ENCODE measurements at places on chromosomes 7 and 10.
A peak's percentile ranks its signal among the peaks of the same experiment; 100 is the strongest.

DNA sequence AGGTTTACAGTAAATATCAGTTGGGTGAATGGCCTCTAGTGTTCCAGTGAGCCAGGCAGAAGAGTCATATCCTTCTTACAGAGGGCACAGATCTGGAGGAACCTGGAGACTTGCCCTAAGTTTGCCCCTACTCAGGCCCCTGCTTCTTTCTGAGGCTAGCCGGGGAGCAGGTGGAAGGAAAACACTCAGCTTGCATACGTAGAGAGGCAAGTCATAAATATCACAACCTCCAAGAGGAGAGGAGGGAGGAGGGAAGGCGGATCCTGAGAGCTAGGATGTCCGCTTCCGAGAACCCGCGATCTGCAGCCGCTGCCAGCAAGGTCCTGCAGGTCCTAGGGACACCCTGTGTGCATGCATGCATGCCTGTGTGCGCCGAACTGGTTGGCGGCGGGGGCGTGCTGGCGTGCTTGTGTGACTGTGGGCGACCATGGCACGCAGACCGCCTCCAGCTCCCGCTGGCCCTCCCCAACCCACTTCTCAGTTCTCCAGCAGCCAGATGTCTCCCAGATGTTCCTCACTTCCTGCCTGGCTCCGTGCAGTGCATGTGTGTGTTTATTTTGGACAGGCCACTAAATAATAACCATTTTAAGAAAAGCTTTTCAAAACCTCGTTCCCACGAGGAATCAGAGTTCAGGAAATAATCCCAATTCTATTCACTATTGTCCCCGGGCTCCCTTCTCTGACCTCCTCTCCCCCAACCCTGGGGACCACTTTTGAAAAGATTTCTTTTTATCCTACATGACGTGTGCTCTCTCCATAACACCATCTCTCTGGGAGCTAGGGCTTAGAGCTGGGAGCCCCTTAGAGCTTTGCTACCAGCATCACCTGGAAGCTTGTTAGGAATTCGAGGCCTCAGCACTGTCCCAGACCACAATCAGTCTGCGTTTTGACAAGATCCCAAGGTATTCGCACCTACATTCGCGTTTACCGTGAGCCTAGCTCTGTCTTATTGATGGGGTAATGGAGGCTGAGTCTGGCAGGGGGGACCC lies 32.4 kb downstream of the UNC5B start:
- no peak for DNase-seq

- DNase-seq, result no peak
Observed at GRCh38 chr10:95389982-95390381, 99.2 kb upstream of the PDLIM1 start.

GRCh38 chr7:140212100-140212881 lies 35.5 kb upstream of the KDM7A start:
- no peak for DNase-seq

DNA sequence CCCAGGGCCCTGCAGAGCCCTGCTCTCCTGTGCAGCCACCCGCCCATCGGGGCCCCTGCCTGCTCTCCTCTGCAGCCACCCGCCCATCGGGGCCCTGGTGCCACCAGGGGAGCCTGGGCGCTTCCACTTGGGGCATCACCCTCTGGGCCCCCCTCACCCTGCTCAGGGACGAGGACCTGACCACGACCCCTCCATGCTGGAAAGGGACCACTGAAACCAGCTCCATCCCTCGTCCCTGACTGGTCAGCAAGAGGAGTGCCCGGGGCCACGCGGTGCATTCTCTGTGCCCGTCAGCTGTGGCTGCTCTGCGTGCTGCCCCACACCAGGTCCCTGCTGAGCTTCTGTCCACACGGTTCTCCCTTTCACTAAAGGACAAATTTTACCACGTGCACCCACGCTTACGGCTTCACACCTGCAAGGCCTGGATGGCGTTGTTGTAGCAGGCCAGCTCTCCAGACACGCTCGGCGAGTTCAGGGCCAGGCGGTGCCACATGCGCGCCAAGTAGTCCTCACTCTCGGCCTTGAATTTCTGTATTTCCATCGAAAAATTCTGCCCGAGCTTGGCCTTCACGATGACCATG lies 57.6 kb downstream of the CFAP46 start:
- DNase-seq, result no peak

DNA sequence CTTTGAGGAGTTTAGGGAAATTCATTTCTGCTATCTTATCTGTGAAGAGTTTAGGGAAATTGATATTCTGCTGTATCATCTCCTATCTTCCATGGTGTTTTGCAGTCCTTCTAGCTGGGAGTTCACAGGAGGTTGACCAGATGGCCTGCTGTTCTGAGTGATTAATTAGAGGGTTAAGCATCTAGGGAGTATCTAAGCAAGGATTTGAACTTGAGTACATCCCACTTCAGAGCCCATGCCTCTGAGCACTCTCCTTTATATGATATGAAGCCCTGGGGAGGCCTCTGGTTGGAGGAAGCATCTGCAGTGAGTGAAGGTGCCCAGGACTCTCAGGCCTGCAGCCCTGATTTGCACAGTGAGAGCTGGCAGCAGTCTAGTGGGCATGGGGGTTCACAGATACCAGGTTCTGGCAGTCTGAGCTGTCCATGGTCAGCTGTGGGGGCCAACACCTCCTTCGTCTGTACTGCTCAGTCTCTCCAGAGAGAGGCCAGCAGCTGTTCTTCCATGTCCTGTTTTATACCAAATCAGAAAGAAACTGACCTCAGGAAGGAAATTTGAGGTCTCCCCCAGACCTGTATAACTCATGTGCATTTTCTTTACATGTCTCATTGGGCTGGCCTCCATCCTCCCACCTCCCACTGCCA lies 156.9 kb downstream of the PLCE1 start:
- DNase-seq, result no peak

- DNase-seq, result no peak
Observed at GRCh38 chr7:2730846-2731770, 43.1 kb downstream of the AMZ1 start.

DNA sequence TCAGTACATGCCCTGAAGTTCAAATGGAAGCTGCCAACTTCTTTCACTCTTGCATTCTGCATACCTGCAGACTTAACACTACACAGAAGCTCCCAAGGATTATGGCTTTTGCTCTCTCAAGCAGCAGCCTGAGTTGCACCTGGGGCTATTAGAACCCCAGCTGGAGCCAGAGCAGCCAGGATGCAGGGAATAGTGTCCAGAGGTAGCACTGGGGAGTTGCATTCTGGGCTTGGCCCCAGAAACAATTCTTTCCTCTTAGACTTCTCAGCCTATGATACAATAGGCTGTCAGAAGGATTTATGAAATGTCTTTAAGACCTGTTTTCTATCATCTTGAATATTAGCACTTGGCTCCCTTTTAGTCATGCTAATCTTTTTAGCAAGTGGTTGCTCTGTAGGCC lies 886.7 kb upstream of the GHITM start:
- DNase-seq, result no peak

- no peak for DNase-seq
Observed at GRCh38 chr7:92402920-92403759, 44.1 kb upstream of the GATAD1 start.

- DNase-seq, result peak; percentile 59
Observed at GRCh38 chr10:133357285-133358161, at the start of gene FUOM. Gene FUOM (minus strand): TSS chr10:133358019. CDS start chr10:133358007, 12 bp downstream.

GRCh38 chr10:26621243-26621888 lies 76.1 kb upstream of the PDSS1 start:
- DNase-seq, result no peak

DNA sequence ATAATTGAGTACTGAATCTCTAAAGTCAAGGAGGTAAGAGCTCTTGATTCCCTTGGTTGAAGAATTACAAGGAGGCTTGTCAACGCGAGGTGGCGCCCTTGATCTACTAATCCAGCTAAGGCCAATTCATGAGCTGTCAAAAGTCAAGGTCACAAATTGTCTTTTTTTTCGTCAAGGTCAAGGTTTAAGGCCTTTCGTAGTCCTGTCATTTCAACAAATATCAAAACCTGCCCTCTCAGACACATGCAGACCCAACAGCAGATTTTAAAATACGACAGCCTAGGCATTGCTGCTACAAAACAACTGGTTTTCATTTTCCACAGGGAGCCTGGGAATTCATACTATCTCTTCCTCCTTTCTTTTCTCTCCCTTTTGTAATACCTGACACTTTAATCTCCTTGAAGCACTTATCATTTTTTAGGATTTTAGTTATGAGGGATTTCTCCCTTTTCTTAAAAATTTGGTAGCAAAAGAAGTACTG lies 3.6 kb downstream of the HOXA13 start:
- DNase-seq, result peak; percentile 60

GRCh38 chr7:54416678-54417077 lies 125.5 kb upstream of the VSTM2A start:
- DNase-seq, result no peak

DNA sequence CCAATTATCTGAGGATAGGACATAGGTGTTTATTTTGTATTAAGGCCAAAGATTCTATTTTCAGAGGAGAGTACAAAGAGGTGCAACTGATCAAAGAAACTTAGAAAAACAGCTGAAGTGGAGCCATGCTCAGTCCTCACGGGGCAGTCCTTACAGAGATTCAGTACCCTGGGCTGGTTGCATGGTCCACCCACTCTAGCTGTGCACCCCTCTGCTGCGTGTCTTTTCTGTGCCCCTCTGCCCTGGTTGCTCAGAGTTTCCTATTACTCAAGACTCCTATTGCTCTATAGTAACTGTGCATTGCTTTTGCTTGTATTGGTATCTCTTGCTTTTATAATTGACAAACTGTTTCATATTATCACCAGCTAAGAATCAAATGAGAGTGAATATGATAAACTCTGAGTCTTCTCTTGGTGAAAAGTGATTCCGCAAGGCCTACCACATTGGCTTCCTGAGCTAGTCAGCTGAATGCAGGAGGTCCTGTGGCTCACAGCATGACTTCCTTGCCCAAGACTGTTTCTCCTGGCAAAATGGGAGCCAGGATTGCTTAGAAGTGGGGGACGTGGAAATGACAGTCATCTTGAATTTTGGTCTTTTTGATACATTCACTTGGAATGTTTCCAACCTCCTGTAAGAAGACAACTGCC lies 137.0 kb downstream of the GLCCI1 start:
- no peak for DNase-seq

- no peak for DNase-seq
Observed at GRCh38 chr10:50579491-50580261, 44.1 kb downstream of the SGMS1 start.

DNA sequence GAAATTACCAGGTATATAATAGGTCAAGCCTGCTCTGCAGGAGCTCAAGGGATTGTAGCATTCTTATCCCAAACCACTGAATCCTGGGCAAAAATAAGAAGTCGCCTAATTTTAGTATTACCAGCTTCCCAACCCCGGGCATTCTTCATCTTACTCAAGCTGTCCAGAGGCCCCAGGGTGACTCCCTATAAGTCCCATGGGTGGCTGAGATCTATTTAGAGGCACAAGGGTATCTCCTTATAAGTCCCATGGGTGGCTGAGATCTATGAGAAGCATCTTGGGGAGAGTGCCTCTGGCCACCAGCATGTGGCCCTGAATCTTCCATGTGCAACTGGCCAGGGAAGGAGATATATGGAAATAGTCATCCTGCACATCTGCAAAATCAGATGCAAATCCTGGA lies 38.9 kb downstream of the PRSS2 start:
- DNase-seq, result no peak

DNA sequence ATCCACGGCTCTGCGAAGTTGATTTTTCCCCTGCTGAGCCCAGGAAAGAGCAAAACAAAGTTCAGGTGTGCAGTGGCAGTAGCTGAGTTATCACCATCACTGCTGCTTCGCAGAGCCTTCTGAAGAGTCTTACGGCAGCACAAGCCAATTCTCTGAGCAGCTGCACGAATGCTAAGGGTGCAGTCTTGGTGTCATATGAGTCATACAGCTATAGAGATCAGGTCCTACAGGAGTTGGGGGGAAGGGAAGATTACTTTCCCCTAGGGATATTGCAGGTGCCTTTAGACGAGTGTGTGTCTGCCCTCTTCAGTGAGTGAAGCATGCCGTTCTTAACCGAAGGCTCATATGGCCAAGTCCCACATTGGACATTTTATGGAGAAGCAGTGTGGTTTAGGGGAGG lies 227.8 kb downstream of the CELF2 start:
- DNase-seq, result no peak

DNA sequence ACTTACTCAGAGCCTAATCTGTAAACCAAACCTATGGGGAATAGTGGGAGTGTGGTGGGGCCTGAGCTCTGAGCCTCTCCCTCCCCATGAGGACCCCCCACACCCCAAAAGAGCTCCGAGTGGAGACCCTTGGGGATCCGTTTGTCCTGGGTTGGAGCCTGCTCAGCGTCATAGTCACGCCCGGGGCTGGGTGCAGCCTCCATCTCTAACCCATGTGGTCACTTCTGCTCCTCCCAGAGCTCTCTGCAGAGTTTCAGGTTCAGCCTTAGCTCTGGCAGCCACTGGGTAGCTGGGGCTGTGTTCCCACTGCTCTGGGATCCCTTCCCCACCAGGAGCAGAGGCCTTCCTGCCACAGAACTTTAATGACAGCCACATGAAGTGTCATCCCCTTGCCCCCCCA lies 25.9 kb downstream of the PFKFB3 start:
- no peak for DNase-seq

DNA sequence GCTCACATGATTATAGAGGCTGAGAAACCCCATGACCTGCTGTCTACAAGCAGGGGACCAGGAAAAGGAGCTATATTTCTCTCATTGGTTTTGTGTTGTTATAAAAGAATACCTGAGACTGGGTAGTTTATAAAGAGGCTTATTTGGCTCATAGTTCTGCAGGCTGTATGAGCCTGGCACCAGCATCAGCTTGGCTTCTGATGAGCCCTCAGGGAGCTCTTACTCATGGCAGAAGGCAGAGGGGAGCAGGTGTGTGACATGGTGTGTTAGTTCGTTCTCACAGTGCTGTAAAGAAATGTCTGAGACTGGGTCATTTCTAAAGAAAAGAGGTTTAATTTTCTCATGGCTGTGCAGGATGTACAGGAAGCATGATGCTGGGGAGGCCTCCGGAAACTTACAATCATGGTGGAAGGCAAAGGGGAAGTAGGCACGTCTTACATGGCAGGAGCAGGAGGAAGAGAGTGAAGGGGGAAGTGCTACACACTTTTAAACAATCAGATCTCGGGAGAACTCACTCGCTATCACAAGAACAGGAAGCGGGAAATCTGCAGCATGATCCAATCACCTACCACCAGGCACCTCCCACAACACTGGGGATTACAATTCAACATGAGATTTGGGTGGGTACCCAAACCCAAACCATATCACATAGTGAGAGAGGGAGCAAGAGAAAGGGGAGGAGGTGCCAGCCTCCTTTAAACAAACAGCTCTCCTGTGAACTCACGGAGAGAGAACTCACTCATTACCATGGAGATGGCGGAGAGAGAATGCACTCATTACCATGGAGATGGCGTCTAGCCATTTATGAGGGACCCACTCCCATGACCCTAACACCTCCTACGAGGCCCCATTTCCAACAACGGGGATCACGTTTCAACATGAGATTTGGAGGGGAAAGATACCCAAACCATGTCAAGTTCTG lies 133.4 kb downstream of the JCAD start:
- no peak for DNase-seq

GRCh38 chr7:20279979-20280378 lies 50.7 kb upstream of the ITGB8 start:
- no peak for DNase-seq

- DNase-seq, result no peak
Observed at GRCh38 chr7:91397096-91397495, 132.9 kb downstream of the FZD1 start.
